ENCODE measurements at places on chromosomes 1 and 21.

DNA sequence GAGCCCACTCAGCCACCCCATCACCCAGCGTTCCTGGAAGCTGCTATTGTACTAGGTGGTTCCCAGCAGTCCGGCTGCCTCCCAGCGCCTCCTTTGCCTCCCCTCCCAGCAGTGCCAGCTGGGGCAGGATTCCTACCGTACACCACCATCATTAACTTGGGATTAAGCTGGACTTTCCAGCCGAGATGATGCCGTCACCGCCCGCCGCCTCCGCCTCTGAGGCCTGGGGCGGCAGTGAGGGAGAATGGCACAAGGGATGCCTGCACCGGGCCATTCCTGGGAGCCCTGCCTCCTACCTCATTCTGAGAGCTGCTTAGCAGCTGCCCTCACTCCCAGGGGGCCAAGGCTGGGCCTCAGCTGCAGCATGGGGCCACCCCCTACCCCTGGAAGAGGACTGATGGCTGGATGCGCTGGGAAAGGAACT is 13.2 kb downstream of the CNTN2 start:
- DNase-seq: no peak

- no peak for DNase-seq
Observed at GRCh38 chr1:212135166-212135565, 99.6 kb downstream of the DTL start.

DNA sequence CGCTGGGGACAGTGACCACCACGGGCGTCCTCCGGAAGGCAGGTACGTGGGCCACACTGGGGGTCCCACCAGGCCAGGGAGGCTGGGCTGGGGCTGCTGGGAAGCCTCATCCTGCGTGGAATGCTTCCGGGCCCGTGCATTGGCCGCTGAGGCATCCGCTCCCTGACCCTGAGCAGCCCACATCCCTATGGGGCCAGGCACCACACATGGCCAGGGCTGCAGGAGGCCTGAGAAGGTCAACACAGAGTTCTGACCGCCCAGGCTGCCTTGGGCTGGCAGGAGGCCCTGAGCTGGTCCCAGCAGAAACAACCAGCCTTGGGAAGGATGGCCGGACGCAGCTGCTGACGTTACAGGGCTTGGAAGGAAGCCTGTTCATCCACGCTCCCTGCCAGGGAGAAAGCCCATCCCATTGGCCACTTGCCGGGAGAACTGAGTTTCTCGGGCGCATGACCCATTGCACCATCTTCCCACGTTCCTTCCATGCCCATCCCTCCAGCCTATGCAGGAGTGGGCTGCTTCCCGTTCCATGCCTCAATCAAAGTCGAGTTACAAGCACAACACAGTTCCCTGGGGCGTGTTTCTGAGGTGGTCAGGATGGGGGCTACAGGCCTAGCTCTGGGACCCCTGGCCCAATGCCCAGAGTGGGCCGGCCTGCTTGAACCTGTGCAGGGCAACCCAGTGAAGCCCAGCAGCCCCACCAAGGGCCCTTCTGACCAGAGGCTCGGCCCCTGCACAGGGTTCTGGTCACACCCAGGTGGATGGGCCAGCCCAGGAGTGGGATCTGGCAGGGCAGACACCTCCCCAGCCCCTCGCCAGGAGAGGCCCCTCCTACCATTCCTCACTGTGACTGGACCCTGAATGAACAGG is 31.7 kb downstream of the TRIM11 start:
- no peak for DNase-seq

- DNase-seq: no peak
Observed at GRCh38 chr1:4396551-4396950, 257.9 kb upstream of the AJAP1 start.

- DNase-seq: no peak
Observed at GRCh38 chr1:43348809-43349593, 9.8 kb upstream of the CDC20 start.

DNA sequence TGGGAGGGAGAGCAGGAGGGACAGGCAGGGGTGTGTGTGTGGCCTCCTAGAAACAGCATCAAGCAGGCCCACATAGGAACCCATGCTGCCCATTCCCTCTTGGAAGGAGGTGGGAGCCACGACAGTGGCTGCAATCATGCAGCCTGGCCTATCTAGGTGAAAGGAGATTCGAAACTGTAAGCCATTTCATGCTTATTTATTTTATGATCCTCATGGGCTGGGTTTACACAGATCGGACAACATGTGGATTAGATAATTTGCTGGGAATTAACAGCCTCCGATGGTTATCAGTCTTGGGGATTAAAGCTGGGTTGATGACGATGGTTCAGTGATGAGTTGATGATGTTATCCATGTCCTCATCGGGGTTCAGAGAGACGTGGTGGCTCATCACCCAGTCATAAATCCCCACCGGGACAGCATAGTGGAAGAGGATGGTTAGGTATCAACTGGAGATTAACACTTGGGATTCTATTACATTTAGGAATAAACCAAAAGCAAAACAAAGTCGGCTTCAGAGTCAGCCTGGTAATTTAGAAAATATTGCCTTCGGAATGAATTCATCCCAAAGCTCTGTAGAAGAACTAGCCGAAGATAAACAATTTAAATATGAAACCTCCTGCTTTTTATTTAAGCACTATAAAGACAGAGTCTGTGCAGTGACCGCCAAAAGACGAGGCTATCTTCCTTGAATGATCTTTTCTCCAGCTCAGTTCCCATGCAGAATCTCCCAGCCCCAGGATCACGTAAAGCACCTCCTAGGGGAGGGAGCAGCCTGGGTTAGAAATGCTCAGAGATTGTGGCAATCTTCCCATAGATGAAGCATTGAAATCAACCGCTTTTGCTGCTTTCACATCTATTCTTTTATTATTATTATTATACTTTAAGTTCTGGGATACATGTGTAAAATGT is 252.8 kb downstream of the FOXD2 start:
- DNase-seq: no peak

DNA sequence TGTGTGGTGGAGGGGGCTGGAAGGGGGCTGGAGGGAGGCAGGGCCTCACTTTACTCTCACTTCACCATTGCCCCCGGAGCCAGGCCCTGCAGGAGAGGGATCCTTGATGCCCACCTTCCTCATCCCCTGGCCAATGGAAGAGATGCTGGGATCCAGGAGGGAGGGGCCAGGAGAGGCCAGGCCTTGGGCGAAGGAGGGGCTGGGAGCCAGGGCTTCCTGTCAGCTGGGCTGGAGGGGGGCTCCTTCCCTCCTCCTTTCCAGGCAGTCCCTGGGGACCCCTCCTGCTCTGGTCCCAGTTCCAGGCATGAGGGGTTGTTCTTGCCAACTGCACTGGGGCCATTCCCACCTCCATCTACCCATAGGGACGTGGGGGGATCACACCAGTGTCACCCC is 5.7 kb downstream of the AHDC1 start:
- DNase-seq: no peak

DNA sequence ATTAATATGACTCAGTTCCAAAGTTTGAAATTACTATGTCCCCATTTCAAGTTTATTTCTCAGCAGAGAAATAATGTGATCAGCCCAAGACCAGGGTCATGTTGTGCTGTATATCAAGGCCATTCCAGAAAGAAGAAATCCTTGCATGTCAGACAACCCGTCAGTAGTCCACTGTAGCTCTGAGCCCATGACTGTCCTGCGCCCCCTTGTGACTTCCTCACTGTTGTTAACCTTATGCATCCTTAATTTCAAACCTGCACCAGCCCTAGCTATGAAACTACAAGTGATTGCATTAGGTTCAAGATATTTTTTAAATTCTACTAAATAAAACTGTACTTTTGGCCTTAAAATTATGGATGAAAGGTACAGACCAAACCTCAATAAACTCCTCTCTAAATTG is 133.0 kb downstream of the LRRC7 start:
- DNase-seq: no peak

- no peak for DNase-seq
Observed at GRCh38 chr1:228216371-228217320, 8.8 kb downstream of the OBSCN start.
